ENCODE measurements at places on chromosomes 1 and 21.

DNA sequence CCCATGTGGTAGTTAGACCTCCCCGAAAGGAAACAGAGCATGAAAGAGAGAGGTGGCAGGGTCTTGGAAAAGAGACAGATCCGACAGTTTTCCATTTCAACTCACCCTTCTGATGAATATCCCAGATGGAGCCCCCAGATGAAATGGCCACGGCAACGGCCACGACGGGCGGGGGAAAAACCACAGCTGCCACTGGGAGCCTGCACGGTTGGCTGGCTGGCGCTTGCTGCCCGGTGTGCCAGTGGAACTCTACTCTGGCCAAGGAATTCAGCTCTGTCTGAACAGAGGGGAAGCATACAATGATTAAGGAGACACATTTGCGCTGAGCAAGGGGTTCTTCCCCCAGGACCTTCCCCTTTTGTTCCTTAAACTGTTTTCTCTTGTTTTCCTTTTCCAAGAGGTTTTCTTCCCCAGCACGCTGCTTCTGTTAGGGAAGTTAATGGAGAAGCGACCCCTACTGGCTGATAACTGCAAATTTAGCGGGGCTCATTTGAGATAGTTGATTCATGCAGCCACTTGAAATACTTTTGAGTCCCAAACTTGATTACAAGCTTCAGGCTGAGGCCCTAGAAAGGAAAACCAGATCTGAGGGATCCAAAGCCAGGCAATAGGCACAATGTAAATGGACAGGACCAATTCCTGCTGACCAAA lies 1122.5 kb downstream of the NCAM2 start:
- no peak for DNase-seq

GRCh38 chr21:33069994-33070743 lies at the start of gene OLIG1:
Gene OLIG1, plus strand, starts transcription at chr21:33070141. Its CDS starts 106 bp downstream, at chr21:33070247.
- DNase-seq = no peak

GRCh38 chr1:174556392-174556791 lies 108.6 kb downstream of the GPR52 start:
- no peak for DNase-seq

DNA sequence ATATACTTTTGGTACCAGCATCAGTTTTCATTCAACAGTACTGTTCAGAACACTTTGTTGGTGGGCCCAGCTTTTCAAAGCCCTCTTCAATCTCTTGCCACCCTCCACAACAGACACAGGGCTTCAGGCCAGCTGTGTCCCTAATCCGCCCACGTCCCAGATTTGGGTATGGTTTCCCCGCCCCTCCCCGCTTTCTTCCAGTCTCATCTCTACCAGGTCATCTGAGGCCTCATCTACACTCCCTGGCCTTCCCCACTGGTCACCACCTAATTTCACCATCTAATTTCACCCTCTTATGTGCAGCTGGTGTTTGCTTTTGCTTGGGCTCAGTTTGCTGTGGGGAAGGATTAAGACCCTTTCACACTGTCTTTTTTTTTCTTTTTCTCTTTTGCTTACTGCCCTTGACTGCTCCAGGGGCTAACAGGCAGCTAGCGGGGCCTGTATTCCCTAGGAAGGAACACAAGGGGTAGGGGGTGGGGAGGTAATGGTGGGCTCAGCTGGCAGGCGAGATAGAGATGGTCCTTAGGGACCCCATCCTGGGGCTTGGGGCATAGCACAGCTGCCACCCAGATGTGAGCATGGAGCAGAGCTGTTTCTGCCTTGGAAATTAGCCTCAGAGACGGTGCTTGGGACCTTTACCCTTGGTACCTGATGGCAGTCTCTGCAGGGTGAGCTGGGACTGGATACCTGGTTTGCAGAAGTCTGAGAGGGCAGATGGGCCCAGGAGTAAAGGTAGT lies 3.8 kb upstream of the EPB41 start:
- no peak for DNase-seq

DNA sequence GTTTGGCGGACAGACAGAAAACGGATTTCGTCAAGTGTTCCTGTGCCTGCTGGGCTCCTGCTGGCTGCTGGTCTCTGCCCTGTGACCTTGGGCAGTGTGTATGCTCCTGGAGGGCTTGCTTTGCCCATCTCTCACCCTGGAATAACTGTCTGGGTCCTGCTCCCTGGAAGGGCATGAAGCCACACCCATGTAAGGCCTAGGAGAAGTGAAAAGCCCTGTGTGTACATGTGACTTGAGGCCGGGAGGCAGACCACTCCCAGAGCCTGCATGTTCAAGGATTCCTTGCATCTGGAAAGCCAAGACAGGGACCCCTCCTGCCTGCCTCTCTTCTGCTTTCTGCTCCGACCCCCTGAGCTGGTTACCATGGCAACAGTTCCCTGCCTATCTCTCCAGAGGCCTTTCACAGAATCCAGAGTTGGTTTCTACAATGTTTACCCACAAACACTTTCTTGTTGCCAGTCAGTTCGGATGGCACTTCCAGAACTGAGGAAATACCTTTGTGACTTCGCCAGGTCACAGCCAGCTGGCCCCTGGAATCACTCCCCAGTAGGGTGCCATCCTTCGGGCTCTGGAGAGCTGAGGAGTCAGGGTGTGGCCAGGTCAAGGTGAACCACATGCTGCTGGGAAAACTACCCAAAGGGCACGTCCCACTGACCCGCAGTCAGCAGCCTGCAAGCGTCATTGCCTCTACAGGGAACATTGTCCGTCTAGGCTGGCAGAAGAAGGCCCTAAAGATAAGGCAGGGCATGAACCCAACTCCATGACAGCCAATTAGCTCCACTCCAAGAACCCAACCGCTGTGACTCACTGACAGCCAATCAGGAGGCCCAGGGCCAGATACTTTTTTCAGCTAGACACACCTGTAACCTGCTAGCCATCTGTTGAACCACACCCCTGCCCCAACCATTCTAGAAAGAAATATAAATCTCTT lies 14.7 kb upstream of the GPR37L1 start:
- DNase-seq = no peak

- no peak for DNase-seq
These were observed 21.3 kb upstream of the KCNQ4 start for GRCh38 chr1:40762144-40762923.

DNA sequence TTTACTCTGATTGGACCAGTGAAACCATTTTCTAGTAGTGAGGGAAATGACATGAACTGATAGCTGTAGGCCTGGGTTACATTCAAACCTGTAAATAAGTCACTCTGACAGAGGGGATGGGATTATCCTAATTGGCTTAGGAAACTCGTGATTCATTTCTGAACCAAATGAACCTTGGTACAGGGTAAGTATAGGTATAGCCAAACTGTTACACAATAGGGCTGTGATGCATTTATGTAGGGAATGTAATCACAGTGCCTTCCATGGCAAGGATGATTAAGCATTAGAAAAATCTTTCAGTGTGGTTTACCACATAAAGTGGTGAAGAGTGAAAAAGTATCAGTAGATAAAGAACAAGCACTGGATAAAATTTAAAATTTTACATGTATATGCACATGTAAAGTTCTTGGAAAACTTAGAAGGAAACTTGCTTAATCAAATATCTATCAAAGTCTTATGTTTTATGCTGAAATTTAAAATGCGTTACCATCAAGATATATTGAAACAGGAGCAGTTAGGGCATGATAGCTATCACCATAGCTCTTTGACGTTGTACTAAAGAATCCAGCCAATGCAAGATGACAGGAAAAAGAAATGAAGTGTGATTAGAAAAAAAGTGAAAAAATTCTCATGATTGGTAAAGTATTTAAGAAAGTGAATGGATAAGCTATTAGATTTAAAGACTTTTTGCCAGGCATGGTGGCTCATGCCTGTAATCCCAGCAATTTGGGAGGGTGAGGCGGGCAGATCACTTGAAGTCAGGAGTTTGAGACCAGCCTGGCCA lies 63.0 kb downstream of the RABGAP1L start:
- DNase-seq = no peak

GRCh38 chr1:182719553-182719952 lies 35.2 kb upstream of the RGS8 start:
- DNase-seq = no peak

DNA sequence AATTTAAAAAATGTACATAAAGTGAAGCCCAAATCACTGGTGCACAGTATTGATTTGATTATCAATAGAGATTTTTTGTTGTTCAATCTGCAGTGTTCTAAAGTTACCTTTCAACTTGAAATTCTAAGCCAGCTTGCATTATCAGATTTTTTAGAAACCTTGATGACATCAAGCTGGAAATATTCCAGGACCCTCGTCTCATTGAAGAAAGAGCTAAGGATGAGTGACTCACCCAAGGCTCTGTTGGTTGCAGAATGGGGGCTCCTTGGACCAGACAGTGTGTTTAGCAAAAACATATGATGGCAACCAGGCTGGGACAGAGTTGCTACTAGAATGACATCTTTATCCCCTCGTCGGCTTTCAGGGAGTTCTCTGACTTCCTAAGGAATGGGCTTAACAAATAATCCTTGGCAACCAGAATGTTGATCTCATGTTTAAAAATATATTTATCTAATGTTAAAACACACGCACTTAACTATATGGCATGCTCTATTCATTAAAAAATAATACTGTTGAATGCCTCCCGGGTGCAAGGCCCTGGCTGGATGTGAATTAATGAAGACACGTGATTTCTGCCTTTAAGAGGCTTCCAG lies 79.7 kb downstream of the RUNX3 start:
- DNase-seq = no peak

DNA sequence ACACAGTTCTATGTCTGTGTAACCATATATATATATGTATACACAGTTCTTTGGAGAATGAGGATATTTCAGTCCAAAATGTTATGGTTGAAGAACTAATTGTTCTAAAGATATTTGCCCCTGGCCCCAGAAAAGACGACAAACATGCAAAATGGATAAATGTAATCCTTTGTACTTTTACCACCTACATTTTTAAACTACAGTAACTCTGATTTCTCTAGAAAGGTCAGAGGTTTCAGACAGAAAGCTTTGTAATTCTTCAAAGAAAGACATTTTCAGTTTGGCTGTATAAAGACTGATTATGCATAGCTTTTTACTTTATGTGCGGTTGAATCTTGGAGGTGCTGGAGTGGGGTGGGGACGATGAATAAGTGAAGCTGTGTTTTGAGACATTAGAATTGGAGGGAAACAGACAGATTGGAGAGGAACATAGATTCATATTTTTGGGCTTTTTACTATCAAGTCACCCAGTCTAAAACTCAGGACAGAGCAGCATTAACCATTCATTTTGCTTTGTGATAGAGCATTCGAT lies 16.6 kb downstream of the NFIA start:
- no peak for DNase-seq

GRCh38 chr1:182841368-182841988 lies 2.3 kb downstream of the DHX9 start:
- DNase-seq = no peak

DNA sequence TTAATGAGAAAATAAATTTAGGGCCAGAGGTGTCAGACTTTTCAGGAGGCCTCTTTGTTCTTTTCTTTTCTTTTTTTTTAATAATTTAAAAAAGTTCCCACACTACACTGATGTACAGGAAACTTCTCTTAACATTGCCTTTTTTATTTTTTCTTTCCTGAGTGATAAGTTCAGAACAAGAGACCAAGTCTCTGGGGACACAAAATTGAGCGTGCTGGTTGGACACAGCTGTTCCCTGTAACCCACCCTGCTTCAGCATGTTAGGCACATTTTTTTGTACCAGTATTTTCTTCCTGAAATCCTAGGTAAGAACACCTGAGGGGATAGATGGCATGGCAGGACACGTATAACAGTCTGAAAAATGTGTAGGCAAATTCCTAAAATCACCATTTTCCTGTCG lies 50.1 kb downstream of the PBX1 start:
- no peak for DNase-seq
